ENCODE measurements at places on chromosomes 7 and 10.

DNA sequence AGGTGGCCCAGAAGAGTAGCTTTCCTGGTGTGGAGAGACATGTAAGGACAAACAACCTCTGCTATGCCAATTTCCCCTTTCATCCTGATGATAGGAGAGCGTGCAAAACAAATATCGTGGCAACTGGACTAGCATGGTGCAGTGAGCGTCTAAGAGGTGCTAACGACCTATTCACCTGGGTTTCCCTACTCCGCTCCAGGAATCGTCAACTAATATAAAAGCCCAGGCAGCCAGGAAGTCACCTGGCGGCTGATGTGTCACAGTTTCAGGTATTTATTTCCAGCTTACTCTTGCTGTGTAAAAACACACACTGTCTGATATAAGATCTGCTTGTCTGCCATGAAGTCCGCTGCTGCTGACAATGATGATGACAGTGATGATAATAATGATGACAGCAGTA, 56.5 kb upstream of the EFCAB10 start:
- DNase-seq: no peak

GRCh38 chr10:26422977-26423376, 15.2 kb upstream of the APBB1IP start:
- DNase-seq: no peak

GRCh38 chr10:97023401-97024167, 162.2 kb downstream of the SLIT1 start:
- DNase-seq: no peak

GRCh38 chr10:29257784-29258135, 31.1 kb upstream of the LYZL1 start:
- DNase-seq: no peak

- no peak for DNase-seq
Measured at GRCh38 chr10:78140066-78140630, 106.5 kb downstream of the RPS24 start.

Measured in CD4-positive, alpha-beta T cell treated with Interleukin-4 for 1 hour (primary cell).